ENCODE measurements at places on chromosomes 6 and 20.

- DNase-seq, result no peak
Measured at GRCh38 chr6:165117121-165117520, 192.3 kb downstream of the C6orf118 start.

DNA sequence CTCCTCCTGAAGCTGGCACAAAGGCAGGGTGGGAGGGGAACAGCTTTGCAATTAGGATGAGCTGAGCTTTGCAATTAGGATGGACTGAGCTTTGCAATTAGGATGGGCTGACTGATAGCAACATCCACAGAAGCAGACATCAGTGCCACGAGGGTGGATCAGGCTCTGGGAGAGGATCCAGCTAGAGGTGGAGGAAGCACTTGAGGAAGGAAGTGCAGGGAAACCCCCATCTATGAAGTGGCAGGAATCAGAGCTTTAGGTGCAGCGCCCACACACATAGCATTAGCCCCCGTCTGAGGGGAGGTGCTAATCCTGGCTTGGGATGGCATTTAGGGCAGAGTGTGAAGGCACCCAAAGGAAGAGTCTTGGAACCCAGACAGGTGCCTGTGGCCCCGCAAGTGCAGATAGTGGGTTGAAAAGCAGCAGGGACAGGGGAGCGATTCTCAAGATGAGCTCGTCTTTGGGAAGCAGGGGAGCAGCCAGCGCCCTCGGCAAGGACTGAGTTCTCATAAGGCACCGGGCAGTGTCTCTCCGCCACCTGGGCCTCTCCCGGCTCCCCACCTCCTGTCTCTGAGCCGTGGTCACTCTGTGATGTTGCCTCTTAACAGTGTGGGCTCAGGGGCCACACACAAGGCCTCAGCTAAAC, 12.0 kb upstream of the THBS2 start:
- no peak for DNase-seq

GRCh38 chr6:21219241-21219640, 374.3 kb upstream of the SOX4 start:
- DNase-seq, result no peak

GRCh38 chr20:23526850-23527249, 35.9 kb downstream of the CST8 start:
- DNase-seq, result no peak

- DNase-seq, result no peak
Measured at GRCh38 chr6:142357879-142358278, 56.1 kb downstream of the ADGRG6 start.

Data from stimulated activated naive CD4-positive, alpha-beta T cell (primary cell).